ENCODE measurements at places on chromosomes 6 and 20.

- DNase-seq, result no peak
These were observed 9.5 kb upstream of the IGF2R start for GRCh38 chr6:159959165-159959975.

DNA sequence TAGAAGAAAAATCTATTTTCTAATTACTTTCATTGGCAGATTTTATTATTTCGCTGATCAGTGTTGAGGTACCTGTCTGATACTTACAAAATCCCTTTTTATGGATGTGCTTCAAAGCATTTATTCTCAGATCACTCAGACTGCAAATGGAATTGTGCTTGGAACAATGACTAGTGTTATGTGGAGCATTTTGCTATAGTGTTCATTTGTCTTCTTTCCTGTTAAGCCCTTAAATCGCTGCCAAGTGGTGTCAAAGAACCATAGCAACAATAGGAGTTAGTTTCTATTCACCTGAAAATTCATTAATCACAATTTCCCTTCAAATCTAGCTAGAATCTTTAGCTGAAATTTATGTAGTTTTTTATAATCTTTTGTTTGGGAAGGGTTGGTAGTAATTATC lies 29.8 kb downstream of the SMPDL3A start:
- DNase-seq, result no peak

GRCh38 chr6:143513410-143513809 lies 1.9 kb upstream of the FUCA2 start:
- peak; percentile 79 for DNase-seq

- DNase-seq, result no peak
These were observed 4.2 kb upstream of the NTSR1 start for GRCh38 chr20:62704341-62704948.

DNA sequence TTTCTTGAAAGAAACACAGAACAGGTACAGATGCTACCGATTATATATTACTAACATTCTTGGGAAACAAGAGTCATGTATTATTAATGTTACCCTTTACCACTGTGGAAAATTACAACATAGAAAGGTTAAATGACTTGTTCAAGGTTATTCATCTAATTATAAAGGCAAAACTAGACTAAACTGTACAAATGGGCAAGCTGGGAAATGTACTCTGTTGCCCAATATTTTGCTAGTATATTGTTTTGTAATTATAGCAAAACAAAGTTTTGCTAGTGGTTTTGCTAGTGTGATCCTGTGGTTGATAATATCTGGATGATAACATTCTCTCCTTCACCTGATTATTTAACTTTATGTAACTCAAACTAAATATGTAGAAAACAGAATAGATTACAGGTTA lies 96.5 kb downstream of the TINAG start:
- no peak for DNase-seq

GRCh38 chr6:104689551-104690205 lies 170.0 kb downstream of the HACE1 start:
- no peak for DNase-seq

GRCh38 chr6:169970306-169970988 lies 219.0 kb downstream of the ERMARD start:
- peak; percentile 21 for DNase-seq

- no peak for DNase-seq
These were observed 21.7 kb upstream of the NOL4L start for GRCh38 chr20:32606790-32607189.

- no peak for DNase-seq
These were observed 8.2 kb upstream of the VEGFA start for GRCh38 chr6:43761666-43762409.

All from H9 (cell line).